Activated CD4-positive, alpha-beta T cell treated with anti-CD3 and anti-CD28 coated beads, Interleukin-2, amount 10 ng/mL, durations not matched to agents 7 days and 5 days (primary cell): ENCODE measurements at places on chromosomes 2 and 18.

DNA sequence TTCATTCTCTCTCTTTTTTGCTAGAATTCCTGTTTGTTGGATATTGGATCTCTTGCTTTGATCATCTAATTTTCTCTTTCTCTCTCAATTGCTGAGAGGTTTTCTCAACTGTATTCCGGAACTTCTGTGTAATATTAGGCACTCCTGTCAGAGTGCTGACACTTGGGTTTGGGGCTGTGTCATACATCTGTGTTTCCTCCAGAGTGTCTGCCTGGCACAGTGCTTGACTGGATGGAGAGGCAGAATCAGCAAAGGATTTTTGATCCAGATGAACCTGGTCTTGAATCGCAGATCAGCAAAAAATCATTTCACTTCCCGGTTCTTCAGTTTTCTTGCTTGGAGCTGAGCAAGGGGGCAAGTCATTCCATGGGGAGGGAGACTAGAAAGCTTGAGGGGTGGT lies 87.7 kb upstream of the CXCR4 start:
- DNase-seq: no peak

DNA sequence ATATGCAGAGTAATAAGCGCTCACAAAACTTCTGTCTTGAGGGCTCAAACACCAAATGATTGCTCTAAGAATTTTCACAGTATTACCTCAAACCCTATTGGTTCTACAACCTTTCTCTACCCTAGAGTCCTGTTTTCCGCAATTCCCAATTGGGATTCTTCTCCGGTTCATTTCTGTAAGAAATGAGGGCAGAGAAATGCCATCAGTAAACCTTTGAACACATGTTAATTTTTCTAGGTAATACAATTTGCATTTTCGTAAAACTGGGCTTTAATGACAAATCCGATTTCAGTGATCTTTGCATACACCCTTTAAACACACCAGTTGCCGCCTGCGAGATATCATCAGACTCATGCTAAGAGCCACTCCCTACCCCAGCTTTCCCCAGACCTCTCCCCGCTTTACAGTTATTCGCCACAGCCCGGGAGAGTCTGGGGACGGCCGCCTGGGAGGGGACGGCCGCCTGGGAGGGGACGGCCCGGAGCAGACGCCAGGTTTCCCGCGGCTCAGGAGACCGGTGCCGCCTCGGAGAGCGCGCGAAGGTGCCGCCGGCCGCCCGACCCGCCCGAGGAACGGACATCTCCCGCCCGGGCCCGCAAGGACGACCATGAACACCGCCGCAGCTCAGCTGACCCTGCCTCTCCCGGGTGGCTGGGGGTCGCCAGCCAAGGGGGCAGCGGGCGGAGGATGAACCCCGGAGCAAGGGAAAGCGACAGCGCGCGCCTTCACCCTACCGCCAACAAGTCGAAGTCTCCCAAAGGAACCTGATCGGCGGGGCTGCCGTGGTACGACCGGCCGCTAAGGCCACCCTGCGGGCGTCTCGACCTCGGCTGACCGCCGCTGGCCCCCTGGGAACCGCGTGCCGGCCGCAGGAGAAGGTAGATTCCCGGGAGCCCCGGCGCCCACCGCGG lies 463 bp downstream of the SMC6 start:
- peak; percentile 41 for DNase-seq

GRCh38 chr2:144239726-144240125 lies 280.2 kb downstream of the ZEB2 start:
- DNase-seq: no peak

DNA sequence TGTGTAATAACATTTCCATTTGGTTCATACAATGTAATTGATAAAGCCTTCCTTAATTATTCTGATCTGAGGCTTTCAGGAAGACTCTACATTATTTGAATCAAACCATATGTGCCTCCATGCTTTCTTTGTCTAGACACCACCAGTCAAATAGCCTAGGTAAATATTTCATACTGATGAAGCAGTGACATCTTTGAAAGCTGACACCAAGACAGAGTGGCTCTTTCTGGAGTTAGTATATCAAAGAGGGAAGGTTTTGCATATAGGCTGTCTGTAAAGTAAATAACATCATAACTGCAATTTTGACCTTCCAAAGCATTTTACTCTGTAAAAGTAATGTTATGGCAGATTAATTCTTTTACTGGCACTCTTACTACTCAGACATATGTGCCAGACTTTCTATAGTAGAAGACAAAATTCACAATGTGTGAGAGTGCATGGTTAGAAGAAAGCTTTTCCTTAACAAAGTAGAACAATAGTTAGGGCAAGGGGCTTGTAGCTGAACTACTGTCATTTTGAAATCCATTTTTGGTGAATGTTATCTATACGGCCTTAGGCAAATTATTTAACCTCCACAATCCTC lies 177.3 kb downstream of the ERBB4 start:
- DNase-seq: no peak

DNA sequence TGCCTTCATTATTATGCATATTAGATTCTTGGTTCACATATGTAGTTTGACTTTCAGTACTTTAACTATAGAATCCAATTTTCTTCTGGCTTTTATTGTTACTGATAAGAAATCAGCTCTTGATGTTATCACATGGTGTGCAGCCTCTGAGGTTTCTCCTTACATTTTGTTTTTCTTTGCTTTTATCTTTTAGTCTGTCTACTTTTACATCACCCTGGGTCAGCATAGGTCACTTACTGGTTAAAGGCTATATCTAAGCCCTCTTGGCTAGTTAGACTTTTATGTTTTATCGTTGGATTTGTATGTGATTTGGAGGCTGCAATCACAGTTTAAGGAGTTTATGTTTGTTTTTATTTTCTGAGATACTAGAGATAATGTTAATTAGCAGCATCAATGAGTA lies 187.2 kb upstream of the NOL4 start:
- no peak for DNase-seq

GRCh38 chr2:25490217-25490616 lies 148.5 kb upstream of the DNMT3A start:
- no peak for DNase-seq

DNA sequence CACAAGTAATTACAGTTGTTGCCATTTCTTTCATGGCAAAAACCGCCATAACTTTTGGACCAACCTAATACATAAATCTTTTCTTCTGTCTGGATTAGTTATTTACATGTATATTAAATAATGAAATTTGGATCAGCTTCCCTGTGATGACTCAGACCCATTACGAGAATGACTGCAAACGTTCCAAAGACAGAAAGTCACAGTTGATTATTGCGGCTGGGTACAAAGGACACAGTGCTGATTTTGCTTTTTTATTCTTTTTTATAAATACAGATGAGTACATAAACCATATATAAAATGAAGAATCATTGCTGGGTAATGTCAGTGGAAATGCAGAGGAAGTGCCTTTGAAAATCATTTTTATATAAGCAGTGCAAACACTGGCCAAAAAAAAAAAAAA lies 126.2 kb downstream of the TWIST2 start:
- DNase-seq: no peak

GRCh38 chr2:138124521-138124920 lies 160.2 kb downstream of the HNMT start:
- no peak for DNase-seq

GRCh38 chr2:181484851-181485637 lies 27.9 kb downstream of the ITGA4 start:
- no peak for DNase-seq

- DNase-seq: no peak
Observed at GRCh38 chr2:121132054-121132761, 152.8 kb downstream of the TFCP2L1 start.

- DNase-seq: no peak
Observed at GRCh38 chr2:116517936-116518335, 1296.6 kb upstream of the DDX18 start.

DNA sequence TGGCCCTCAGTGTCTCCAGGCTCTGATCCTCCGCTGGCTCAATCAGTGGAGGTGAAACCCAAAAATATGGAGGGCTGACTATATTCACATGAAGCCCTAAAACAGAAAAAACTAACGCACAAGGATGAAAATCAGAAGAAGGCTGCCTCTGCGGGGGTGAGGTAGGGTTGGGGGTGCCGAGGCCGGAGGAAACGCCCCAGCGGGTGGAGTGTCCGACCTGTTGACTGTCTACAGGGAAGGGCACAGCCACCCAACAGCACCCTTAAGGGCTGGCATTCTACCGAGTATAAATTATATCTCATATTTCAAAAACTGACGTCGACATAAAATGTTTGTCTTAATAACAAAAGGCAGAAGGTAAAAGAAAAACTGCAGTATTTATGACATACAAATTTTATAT lies 223.5 kb downstream of the HDAC4 start:
- no peak for DNase-seq

- DNase-seq: no peak
Observed at GRCh38 chr2:8086357-8086756, 595.5 kb upstream of the ID2 start.

DNA sequence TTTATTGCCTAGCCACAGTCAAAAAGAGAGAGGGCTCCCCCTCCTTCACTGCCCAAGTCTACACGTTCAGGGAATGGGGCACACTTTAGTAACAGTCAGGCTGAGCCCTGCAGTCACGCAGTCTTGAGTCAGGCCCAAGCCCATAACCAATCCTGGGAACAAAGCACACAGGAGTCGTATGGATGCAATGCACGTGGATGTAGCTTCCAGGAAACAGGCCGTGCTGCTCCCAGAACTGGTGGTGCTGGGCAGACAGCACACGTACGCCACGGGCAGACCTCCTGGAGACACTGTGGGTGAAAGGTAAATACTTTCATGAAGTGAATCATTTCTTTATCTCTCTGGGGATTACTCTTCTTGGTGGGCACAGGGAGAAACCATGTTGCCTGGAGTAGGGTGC lies 30.0 kb upstream of the MBP start:
- DNase-seq: no peak

- DNase-seq: no peak
Observed at GRCh38 chr18:58544179-58544578, 84.7 kb downstream of the ALPK2 start.

GRCh38 chr18:37442477-37442876 lies 123.1 kb downstream of the CELF4 start:
- DNase-seq: no peak

DNA sequence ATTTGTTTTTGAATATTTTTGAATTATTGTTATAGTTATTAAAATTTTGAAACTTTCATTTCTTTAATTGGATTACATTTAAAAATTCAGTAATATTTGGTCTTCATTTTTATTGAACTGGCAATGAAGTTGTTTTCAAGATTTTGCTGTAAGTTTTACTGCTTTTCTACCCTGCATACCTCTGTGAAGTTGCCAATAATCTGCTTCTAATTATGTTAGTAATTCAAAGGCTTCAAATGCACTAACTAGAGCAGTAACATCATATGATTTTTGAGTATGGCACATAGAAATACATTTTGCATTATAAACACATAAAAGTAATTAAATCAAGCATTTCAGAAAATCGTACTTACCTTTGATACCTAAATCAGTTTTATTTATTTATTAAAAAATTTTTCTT lies 40.3 kb upstream of the FAM171B start:
- no peak for DNase-seq

DNA sequence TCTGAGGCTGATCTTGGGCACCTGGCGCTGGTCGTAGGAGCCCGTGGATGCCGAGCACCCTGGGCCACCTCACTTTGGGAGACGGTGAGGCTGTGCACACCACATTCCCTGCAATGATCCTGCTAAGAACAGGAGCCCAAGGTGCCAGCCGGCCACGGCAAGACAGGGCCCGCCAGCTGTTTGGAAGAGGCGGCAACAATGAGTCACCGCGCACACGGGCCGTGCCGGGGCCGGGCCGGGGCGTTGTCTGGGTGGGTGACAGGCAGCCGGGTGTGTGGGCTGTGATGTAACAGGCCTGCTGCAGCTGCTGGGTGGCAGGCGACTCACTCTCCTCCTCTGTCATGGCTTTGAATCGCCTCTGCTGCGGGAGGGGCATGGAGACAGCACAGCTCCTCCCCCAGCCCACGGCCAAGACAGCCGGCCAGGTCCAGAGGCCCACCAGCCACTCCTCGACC lies 49.7 kb upstream of the ODC1 start:
- DNase-seq: peak; percentile 29

DNA sequence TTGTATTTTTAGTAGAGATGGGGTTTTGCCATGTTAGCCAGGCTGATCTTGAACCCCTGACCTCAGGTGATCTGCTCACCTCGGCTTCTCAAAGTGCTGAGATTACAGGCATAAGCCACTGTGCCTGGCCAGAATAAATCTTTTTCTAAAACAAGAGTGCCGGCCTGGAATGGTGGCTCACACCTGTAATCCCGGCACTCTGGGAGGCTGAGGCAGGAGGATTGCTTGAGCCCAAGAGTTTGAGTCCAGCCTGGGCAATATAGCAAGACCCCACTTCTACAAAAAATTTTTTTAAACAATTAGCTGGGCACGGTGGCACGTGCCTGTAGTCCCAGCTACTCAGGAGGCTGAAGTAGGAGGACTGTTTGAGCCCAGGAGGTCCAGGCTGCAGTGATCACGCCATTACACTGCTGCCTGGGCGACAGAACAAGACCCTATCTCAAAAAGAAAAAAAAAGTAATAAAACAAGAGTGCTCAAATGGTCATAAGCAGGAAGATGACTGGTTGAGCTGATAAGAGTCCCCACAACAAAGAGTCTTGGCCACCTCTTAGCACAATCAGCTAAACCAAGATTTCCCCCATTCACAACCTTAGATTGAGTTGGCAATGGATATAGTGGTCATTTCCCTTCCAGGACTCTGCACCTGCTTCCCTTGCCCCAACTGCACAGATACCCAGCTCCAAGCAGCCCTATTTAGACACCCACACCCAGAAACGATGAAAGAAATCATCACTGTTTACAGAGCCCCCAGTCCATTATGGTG lies 5.8 kb upstream of the UCN start:
- DNase-seq: no peak

DNA sequence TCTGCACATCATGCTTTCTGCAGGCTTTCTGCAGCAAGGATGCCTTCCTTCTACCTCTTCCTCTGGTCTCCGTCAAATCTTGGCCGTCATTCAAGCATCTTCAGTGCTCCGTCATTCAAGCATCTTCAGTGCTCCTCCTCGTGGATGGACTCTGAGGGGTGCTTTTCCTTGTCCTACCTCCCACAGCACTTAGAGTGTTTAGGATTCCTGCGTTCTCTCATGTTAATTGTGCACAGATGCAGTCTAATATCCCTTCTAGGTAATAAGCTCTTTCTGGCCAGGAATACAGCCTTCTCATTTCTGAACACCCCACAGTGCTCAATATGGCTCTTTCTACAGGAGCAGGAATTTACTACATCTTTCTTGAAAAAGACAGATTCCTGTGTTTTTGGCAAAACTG lies 59.8 kb downstream of the ZNF236 start:
- DNase-seq: no peak

DNA sequence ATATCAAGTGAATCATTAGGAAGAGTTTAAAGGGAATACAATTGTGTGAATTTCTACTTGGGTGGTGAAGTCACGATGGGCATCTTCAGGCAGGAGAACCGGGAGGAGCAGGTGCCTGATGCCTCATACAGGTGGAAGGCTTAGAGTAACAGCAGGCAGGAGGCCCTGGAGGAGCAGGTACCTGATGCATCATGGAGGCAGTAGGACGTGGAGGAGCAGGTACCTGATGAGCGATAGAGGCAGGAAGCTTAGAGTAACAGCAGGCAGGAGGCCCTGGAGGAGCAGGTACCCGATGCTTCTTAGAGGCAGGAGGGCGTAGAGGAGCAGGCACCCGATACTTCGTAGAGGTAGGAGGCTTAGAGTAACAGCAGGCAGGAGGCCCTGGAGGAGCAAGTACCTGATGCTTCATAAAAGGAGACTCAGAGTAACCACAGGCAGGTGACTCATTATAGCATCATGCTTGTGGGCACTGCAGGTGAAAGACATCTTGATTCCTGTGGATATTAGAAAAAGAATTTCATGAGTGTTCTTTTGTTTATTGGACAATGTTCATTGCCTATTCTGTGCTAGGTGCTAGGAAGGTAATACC lies 133.9 kb downstream of the ATP9B start:
- DNase-seq: no peak

- DNase-seq: no peak
Observed at GRCh38 chr2:236689393-236689700, 119.7 kb downstream of the ACKR3 start.
